ENCODE measurements at places on chromosomes 2 and 18. TPM values are rescaled to one million over a fixed set of nuclear protein-coding genes. Genes with fewer than 3 reads are reported as not detected.

SPHKAP gene
- not detected for total RNA-seq

GRCh38 chr2:237708065-237708398 is 80.6 kb downstream of the LRRFIP1 start:
- no peak for DNase-seq

ZSCAN30 gene
- total RNA-seq: 40.3 TPM

DNA sequence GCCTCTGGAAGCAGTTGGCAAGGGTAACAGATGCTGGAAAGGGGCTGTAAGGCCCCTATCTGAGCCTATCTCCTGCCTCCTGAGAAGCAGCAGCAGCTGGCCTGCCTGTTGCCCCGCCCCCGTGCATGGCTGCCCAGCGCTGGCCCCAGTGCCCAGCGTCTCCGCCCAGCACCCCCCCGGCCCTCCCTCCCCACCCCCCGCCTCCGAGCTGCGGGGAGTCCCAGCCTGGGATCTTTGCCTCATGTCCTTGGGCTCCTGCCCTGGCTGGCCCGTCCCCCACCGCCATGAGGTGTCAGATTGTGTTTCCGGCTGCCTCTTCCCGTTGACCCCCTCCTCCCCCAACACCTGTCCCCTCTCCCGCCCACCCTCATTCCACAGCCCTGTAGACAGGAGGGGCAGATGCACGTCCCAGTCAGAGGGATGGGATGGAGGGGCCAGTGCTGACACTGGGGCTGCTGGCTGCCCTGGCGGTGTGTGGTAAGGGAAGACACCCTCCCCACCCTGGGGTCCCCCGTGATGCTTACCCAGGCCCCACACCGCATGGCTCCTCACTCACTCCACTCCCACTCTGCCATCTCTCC is at the start of gene CHRND:
Gene CHRND (plus strand): TSS at position 370 of the 581 bp plus-strand sequence. CDS start 56 bp downstream, at position 426.
- DNase-seq: no peak

DNA sequence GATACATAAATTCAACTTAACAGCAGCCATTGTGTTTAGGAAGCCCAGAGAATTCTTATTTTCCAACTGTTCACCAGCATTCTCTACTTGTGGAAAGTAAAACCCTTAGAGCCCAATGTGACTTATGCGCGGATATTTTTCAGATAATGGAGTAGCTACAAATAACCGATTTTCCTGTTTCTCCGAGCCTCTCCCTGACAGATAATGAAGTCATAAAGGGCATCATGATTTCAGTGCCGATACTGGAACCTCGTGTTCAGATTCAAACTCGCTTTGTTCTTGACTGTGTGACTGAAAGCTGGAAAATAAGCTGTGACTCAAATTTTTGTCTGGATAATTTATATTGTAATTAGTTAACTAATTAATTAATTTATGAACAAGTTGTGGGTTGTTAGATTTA is 228.2 kb downstream of the VAPA start:
- no peak for DNase-seq

PROC gene
- not detected for total RNA-seq

GRCh38 chr2:205682239-205682970 is at the start of gene NRP2:
NRP2 (plus strand) TSS chr2:205682501; CDS start chr2:205683291, 790 bp downstream.
- peak; percentile 94 for DNase-seq

DNA sequence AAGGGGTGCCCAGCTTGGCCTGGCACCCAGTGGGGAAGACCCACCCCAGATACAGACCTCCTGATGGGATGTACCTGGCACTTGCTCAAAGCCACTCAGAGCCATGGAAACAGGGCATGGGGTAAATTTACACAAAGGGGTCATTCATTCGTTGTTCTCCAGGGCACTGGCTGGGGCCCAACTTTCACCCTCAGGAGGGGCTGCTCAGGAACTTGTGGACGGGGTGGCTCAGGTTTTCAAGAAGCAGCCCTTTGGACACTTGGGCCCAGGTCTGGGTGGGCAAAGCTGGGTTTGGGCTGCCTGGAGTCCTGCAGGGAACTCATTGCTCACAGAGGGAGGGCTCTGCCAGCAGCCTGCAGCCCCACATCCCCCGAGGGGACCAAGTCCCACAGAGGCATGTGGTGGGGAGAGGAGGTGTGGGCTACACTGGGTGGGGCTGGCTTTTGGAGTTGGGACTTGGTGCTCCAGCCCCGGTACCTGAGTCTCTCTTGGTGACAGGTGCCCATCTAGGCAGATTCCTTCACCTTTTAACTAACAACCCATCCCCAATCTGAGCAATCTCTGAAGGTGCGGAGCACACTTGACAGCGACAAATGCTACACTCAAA is 172.3 kb downstream of the CELF4 start:
- no peak for DNase-seq

GRCh38 chr2:106982350-106982749 is 96.4 kb upstream of the ST6GAL2 start:
- no peak for DNase-seq

DNA sequence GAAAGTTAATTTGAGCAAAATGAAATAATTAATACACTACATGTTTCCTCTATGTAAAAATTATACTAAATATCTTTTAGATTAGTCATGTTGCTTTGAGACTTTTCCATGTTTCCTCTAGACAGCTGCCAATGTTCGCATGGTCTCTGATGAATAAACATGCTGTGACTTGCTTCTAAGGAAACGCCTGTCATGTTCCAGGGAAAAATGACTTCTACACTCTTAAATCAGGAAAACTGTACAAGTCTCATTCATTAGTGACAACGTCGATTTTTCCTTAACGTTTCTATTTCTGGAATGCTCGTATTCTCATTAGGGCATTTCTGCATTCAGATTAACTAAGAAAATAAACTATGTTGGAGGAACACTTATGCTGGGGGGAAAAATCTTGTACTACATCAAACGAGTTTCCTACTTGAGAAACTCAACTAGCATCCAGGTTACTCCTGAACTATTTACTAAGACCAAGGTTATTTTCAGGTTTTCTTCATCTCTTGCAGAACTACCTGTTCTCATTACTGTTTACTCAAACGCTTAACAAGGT is 1.6 kb downstream of the COBLL1 start:
- DNase-seq: no peak

DNA sequence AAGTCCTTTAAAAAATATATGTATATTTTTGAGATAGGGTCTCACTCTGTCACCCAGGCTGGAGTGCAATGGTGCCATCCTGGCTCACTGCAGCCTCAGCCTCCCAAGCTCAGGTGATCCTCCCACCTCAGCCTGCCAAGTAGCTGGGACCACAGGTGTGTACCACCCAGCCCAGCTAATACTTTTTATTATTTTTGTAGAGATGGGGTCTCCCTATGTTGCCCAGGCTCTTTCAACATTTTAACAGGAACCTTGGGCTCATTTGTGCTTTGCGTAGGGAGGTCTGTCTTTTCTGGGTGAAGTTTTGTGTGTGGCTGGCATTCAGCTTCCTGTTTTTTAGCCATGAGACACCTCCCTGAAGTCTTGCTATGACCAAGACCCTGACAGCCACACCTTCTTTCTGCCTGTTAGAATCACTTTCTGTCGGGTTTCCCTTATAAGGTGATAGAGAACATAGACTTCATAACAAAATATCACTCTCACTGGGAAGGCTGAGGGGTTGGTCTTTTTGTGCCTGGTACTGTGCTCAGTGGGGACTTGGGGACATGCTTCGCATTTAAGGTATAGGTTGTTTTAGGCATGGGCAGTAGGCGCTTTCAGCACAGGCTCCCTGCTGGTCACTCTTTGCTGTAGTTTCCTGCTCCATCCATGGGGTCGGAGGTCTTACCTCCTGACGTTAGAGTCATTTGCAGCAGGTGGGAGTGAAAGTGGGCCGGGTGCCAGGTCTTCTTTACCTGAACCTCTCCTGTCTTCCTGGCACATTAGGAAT is 3.4 kb downstream of the RAB31 start:
- DNase-seq: no peak

Data from uterus (tissue), 4 donors.